ENCODE measurements at places on chromosomes 4 and X. TPM values are rescaled to one million over a fixed set of nuclear protein-coding genes. Genes with fewer than 3 reads are reported as not detected.

GRCh38 chrX:40385682-40386081 lies 195.1 kb upstream of the ATP6AP2 start:
- H3K27me3 ChIP-seq = no peaks in the 10 kb centered on the region
- no peaks in the 10 kb centered on the region for H3K36me3 ChIP-seq
- H3K27ac ChIP-seq = no peak overlapping the region

GRCh38 chr4:168655182-168655581 lies 158.3 kb downstream of the PALLD start:
- DNase-seq = no peak
- no peaks in the 10 kb centered on the region for H3K36me3 ChIP-seq
- no peak overlapping the region for H3K4me3 ChIP-seq
- H3K27ac ChIP-seq = no peak overlapping the region

- no peak overlapping the region for H3K27ac ChIP-seq
- H3K4me1 ChIP-seq = no peaks in the 10 kb centered on the region
- H3K4me3 ChIP-seq = no peak overlapping the region
These were observed 25.0 kb downstream of the CCNQ start for GRCh38 chrX:153573984-153574383.

DNA sequence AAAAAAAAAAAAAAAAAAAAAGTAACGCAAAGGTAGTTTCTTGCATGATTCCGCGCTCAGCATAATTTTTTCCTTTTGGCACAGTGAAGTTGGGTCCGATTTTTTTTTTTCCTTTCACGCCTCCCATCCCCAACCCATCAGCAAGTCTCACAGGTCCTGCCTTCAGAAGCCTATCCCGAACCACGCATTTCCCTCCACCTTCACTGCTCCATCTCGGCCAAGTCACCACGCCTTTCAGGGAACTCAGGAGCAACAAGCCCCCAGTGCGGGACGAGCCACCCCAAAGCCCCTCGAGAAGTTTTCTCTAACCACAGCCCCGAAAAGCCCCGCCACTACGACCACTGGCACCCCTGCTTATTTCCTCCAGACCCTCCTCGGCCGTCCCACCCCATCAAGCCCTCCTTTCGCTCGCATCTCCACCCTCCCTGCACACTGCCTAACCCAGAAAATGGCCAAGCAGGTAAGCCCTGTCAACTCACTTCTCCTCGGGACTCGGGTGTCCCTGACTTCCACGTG lies 1.0 kb downstream of the SLBP start:
- H3K4me3 ChIP-seq = peak overlapping the region; percentile 84
- H3K27ac ChIP-seq = peak overlapping the region; percentile 81
- H3K4me1 ChIP-seq = peaks cover 53% of the 10 kb centered on the region
- no peaks in the 10 kb centered on the region for H3K27me3 ChIP-seq

DNA sequence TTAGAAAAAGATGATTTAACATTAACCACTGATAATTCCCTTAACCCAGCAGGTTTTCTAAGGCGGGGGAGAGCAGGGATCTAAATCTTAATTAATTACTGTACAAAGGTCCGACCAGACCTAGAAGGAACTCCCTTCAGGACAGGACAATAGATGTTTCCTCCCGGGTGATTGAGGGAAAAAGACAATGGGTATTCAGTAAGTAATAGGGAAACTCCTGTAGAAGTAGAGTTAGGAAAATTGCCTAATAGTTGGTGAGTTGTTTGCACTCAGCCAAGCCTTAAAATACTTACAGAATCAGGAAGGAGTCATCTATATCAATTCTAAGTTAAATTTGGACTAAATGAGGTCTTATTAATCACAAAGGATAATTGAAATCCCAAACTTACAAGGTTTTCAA lies 5.8 kb upstream of the SRD5A3 start:
- H3K27me3 ChIP-seq = no peaks in the 10 kb centered on the region
- DNase-seq = no peak
- H3K4me3 ChIP-seq = no peak overlapping the region
- no peak overlapping the region for H3K27ac ChIP-seq
- H3K36me3 ChIP-seq = no peaks in the 10 kb centered on the region
- H3K4me1 ChIP-seq = no peaks in the 10 kb centered on the region

GRCh38 chrX:150512461-150512901 lies 55.9 kb upstream of the MTM1 start:
- no peaks in the 10 kb centered on the region for H3K36me3 ChIP-seq
- no peak overlapping the region for H3K27ac ChIP-seq
- no peaks in the 10 kb centered on the region for H3K4me1 ChIP-seq
- DNase-seq = no peak
- H3K4me3 ChIP-seq = no peak overlapping the region

- no peak within 1 kb of the TSS for H3K27ac ChIP-seq
- peak; percentile 37 for DNase-seq
- H3K4me3 ChIP-seq = peak within 1 kb of the TSS; percentile 49
- H3K27me3 ChIP-seq = peaks cover 9% of the 10 kb centered on the region
- H3K4me1 ChIP-seq = peaks cover 5% of the 10 kb centered on the region
- no peaks in the 10 kb centered on the region for H3K36me3 ChIP-seq
These were observed at the start of gene NUDT11 for GRCh38 chrX:51496501-51497291. NUDT11 (minus strand) TSS chrX:51496592; CDS start chrX:51496444, 148 bp downstream.

GRCh38 chr4:119000400-119000799 lies 111.7 kb downstream of the SYNPO2 start:
- H3K27me3 ChIP-seq = no peaks in the 10 kb centered on the region
- no peaks in the 10 kb centered on the region for H3K4me1 ChIP-seq
- H3K4me3 ChIP-seq = no peak overlapping the region
- no peak for DNase-seq

- DNase-seq = no peak
- no peak overlapping the region for H3K27ac ChIP-seq
- no peaks in the 10 kb centered on the region for H3K36me3 ChIP-seq
These were observed 36.4 kb downstream of the HTRA3 start for GRCh38 chr4:8305851-8306471.

DNA sequence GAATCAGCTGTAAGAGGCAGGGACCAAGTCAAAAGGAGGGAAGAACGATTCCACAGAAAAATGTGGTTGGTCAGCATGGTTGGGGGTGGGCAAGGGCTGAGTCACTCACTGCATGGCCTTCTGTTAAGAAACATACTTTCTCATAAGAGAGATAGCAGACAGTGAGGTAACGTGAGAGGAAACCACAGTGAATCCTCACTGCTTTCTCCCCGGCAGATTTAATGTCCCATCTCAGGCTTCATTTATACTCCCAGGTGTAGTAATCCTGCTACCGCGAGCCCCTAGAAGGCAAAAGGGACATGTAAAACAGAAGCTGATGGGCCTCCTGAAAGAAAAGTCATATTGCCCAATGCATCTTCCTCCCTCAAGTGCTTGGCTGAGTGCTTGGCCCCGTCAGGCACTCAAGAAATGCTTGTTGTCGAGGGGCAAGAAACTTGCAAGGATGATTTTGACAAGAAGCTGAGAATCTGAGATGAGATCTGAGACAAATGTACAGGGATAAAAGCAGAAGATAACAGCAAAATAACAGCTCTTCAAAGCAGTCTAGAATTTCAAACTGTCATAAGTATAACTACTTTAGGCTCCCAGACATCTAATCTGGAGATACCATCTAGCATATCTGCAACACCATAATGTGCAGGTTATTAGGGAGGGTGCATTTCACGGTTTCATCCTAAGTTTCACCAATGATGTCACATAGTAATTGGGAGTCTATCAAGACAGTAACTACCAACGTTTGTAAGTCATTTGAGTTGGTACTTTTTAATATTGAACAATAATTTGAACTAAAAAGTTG lies 40.2 kb downstream of the SH3KBP1 start:
- peaks cover 39% of the 10 kb centered on the region for H3K4me1 ChIP-seq
- no peaks in the 10 kb centered on the region for H3K36me3 ChIP-seq
- peak overlapping the region; percentile 29 for H3K27ac ChIP-seq
- no peak overlapping the region for H3K4me3 ChIP-seq

DNA sequence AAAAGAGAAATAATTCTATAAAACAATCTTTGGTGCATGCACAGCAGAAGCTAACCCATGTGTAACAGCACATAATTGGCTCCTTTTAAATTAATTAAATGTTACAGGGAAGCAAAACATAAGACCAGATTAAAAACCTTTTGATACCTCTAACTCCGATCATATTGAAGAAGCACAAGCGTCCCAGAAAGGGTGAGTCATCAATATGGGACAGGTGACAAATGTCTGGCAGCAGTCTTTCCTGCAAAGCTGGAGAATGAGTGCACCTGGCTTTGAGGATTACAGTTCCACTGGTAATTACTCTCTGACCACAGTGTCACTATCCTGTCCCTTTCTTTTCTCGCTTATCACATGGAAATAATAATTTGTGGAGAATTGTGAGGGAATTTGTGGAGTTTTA lies 94.6 kb downstream of the FAM9B start:
- H3K27ac ChIP-seq = no peak overlapping the region
- H3K27me3 ChIP-seq = no peaks in the 10 kb centered on the region

- H3K4me1 ChIP-seq = no peaks in the 10 kb centered on the region
- no peak overlapping the region for H3K27ac ChIP-seq
- no peaks in the 10 kb centered on the region for H3K36me3 ChIP-seq
- no peak for DNase-seq
- no peak overlapping the region for H3K4me3 ChIP-seq
- H3K27me3 ChIP-seq = no peaks in the 10 kb centered on the region
These were observed 186.1 kb downstream of the ATOH1 start for GRCh38 chr4:94014484-94015136.

Gene NAAA
- total RNA-seq = 33.3 TPM

Gene JAKMIP1
- total RNA-seq = 2.1 TPM

Gene CXCL3
- total RNA-seq = 0.30 TPM

Gene C4orf50
- 0.20 TPM for total RNA-seq

Gene MAGEE2
- total RNA-seq = not detected

Gene TLR10
- total RNA-seq = not detected

All from CD4-positive, alpha-beta T cell (primary cell).